ENCODE measurements at places on chromosomes 1 and 21. TPM values are rescaled to one million over a fixed set of nuclear protein-coding genes. Genes with fewer than 3 reads are reported as not detected.
A peak's percentile ranks its signal among the peaks of the same experiment; 100 is the strongest.

DNA sequence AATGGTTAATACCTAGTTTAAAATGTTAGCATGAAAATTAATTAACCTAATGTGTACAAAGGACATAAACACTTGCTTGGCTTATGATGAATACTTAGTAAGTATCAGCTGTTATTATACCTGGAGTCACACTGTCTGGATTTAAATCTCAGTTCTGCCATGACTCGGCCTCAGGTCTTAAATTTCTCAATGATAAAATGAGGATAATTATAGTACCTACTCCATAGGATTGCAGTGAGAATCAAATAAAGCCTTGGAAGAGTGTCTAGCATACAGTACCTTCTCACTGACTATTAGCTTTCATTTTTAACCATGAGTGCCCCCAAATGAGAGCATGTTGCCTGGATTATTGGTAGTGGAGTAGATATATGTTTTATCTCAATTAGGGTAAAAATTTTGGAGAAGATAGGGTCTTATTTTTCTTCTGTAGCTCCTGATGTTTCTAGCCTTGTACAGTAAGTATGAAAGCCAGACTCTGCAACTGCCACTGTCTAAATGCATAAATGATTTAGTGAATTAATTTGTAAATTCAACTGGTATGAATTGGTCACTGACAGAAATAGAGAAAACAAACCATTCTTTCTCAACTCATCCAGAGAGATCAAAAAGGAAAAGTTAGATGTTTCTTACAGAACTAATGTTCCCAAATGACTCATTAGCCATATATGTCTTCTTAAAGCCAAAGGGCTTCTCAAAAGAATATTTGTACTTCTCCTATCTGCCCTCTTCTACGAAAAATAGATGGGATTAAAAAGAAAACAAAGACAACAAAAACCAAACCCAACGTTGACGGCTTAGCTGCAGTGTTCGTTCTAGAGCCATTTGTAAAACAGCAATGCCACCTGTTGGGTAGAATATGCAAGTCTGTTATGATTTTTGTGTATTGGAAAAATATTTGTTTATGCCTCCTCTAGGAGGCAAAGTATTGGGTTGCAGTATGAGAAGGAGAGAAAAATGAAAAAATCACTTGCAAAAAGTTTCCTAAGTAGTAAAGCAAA is 53.8 kb upstream of the MROH9 start:
- H3K27me3 ChIP-seq, result no peaks in the 10 kb centered on the region
- H3K27ac ChIP-seq, result no peak overlapping the region
- no peaks in the 10 kb centered on the region for H3K36me3 ChIP-seq
- no peaks in the 10 kb centered on the region for H3K4me1 ChIP-seq
- no peak for DNase-seq

DNA sequence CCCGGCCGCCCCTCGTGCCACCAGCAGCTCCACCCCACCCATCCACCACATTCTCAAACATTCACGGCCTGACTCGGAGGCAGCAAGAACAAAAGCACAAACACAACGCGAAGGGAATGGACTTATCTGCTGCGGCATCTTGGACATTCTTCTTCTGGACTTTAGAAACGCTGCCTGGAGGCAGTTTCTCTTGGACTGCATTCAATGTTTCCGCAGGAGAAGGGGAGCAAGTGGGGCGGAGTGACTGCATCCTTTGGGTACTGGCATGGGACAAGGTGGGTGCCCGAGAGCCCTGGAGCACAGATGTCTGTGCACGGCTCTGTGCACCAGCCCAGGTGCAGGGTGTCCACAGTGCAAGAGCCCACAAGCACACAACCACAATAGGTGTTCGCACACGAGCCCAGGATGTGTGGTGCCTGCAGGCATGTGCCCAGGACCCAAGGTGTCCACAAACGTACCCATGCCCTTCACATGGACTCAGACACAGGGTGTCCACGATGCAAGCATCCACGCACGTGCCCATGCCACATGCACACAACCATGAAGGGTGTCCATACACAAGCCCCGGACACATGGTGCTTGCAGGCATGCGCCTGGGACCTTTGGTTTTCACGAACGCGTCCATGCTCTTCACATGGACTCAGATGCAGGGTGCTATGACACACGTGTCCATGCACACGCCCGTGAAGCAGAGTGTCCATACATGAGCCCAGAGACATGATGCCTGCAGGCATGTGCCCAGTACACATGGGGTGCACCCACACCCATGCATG is 53.6 kb downstream of the WNT9A start:
- peak; percentile 1 for DNase-seq
- H3K4me1 ChIP-seq, result peaks cover 5% of the 10 kb centered on the region
- no peaks in the 10 kb centered on the region for H3K36me3 ChIP-seq

DNA sequence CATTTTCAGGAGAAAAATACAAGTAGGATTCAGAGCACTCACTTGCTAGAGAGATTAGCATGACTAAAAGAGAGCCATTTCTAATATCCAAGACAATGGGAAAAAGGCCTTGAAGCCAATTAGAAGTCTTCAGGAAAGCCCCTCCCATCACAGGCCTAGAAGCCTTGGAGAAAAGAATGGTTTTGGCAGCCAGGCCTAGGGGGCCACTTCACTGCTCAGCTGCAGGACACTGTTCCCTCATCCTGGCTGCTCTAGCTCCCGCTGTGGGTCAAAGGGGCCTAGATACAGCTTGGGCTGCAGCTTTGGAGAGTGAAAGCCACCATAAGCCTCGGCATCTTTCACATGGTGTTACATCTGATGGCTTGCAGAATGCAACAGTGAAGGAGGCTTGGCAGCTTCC is 62.8 kb downstream of the RGS4 start:
- H3K27ac ChIP-seq, result no peak overlapping the region
- no peaks in the 10 kb centered on the region for H3K4me1 ChIP-seq
- no peak overlapping the region for H3K4me3 ChIP-seq
- no peaks in the 10 kb centered on the region for H3K36me3 ChIP-seq

DNA sequence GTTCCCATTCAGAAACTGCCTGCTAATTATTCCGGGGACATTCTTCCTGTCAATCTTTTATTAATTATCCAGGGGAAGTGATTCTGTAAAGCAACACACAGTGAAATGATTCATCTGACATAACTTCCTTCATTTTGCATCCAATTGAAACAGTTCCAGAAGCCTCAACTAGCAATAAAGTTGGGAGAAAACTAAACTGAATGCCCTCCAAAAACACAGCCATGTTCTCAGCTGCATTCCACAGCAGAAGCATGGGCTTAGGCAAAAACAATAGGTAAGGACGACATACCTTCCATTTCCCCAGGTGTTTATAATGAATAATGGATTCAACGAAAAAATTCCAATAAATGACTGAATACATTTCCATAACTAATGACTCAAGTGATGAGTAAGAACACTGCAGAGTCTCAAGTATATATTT is 36.9 kb upstream of the TARBP1 start:
- no peak overlapping the region for H3K4me3 ChIP-seq
- DNase-seq, result no peak
- H3K36me3 ChIP-seq, result no peaks in the 10 kb centered on the region

- no peaks in the 10 kb centered on the region for H3K4me1 ChIP-seq
- DNase-seq, result no peak
- H3K4me3 ChIP-seq, result no peak overlapping the region
- H3K27me3 ChIP-seq, result no peaks in the 10 kb centered on the region
These were observed 98.5 kb upstream of the NGF start for GRCh38 chr1:115436596-115436995.

DNA sequence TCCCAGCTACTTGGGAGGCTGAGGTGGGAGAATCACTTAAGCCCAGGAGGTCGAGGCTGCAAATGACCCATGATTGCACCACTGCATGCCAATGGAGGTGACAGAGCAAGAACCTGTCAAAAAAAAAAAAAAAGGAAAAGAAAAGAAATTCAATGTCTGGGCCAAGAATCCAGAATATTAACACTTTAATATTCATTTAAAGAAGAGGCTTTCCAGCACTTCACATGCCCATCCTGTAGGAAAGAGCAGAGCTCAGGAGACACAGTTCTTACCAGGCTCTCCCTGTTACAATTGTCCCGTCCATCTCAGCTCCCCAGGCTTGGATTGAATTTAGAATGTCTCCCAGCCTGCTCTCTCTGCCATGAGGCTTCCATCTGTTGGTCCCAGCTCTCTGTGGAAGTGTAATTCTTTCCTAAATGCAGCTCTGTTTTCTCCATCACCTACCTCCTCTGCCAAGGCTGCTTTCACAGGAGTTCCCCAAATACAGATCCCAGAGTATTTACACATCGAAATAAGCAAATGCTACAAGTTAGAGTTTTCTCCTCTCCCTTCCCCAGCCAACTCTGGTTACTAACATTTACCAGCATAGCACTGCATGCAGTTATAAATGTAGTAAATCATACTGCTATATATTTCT is 116.6 kb upstream of the CDC42BPA start:
- H3K4me3 ChIP-seq, result no peak overlapping the region
- H3K27ac ChIP-seq, result no peak overlapping the region
- no peaks in the 10 kb centered on the region for H3K27me3 ChIP-seq
- DNase-seq, result no peak
- H3K4me1 ChIP-seq, result no peaks in the 10 kb centered on the region
- no peaks in the 10 kb centered on the region for H3K36me3 ChIP-seq

GRCh38 chr1:95116580-95117206 is 462 bp upstream of the TLCD4 start:
- peak; percentile 78 for DNase-seq
- H3K36me3 ChIP-seq, result no peaks in the 10 kb centered on the region
- H3K27me3 ChIP-seq, result no peaks in the 10 kb centered on the region
- peak overlapping the region; percentile 85 for H3K4me3 ChIP-seq
- H3K27ac ChIP-seq, result peak overlapping the region; percentile 90

GRCh38 chr1:76010802-76011201 is 63.7 kb upstream of the ST6GALNAC3 start:
- H3K27ac ChIP-seq, result no peak overlapping the region
- no peak for DNase-seq

- peaks cover 56% of the 10 kb centered on the region for H3K4me1 ChIP-seq
- H3K27ac ChIP-seq, result no peak overlapping the region
- H3K27me3 ChIP-seq, result no peaks in the 10 kb centered on the region
- H3K36me3 ChIP-seq, result no peaks in the 10 kb centered on the region
These were observed 2.8 kb downstream of the NRIP1 start for GRCh38 chr21:15061747-15062605.

DNA sequence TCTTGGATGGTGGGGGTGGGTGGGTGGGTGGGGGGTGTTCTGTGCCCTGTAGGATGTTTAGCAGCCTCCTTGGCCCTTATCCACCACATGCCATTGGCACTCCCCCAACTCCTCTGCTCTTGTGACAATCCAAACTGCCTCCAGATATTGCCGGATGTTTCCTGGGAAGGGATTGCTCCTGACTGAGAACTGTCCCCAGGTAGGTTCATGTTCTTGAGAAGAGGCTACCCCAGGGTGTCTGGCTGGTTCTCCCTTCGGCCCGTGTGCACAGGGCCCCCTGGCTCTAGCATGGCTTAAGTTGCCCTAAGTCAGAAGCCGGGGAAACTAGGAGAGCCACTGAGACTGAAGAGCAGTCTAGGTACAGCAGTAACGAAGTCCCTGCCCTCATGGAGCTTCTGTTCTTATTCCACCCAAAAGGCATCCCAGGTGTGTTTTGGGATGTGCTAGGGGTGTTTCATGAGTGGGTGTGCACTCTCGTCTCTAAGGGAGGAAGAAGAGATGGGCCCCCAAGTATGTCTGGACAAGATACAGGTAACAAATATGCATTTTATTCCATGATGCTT is 19.8 kb upstream of the THRAP3 start:
- peak; percentile 35 for DNase-seq
- H3K4me3 ChIP-seq, result no peak overlapping the region
- H3K4me1 ChIP-seq, result peaks cover 61% of the 10 kb centered on the region

DNA sequence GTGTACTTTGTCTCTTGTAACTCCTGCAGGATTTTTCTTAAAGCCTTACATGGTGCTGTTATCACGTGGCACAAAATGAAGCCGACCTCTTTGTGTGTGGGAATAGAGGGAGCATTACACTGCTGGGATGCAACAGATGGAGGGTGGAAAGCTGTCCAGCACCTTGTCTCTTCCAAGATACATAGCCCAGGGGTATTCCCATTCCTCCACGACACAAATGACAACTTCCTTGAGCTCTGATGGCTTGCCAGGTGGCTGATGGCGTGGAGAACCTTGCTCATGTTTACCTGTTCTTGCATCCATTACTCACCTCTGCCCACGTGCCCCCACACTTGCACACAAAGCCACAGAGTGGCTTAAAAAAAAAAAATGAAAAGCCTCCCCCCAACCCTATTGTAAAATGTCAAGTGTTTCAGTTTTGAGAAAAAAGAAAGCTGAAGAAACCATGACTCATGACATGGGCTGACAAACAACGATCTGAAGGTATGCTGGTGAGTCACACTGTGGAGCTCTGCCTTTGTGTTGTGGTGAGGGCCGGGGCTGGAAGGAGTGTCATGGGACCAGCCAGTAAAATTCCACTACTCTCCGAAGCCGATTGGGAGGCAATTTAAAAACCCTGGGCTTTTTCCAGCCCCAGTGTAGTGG is 32.0 kb upstream of the ATP5PO start:
- peak overlapping the region; percentile 67 for H3K27ac ChIP-seq
- DNase-seq, result peak; percentile 90
- H3K27me3 ChIP-seq, result no peaks in the 10 kb centered on the region
- peaks cover 15% of the 10 kb centered on the region for H3K4me1 ChIP-seq

DNA sequence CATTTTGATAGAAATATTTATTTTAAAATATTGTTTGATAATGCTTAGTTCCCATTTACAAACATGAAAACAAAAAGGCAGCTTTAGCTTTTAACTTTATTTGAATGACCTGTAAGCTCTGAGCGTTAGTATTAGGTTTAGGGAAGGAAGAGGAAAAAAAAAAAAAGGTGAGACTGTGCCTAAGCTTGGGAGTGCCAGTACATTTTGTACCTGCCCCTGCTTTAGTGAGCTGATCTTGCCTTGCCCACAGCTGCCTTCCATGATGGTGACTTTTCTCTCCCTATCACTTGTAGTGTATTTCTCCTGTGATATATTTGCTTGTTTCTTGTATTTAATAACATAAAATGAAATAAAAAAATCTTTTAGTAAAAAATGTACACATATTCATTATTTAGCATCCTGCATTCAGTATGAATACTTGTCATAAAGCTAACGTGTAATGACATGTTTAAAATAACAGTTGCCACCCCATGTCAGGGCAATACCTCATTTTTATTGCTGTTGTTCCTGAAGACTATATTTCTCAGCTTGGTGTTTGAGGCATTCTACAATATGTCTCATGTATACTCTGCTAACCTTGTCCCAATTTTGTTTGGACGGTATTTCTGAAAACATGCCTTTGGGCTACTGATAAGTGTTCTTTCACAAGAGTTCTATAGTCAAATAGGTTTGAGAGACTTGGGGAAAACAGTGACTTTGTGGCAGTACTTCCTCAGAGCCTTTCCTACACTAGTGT is 76.3 kb downstream of the NEK7 start:
- no peak overlapping the region for H3K27ac ChIP-seq
- no peak for DNase-seq
- no peaks in the 10 kb centered on the region for H3K36me3 ChIP-seq
- peaks cover 6% of the 10 kb centered on the region for H3K4me1 ChIP-seq
- H3K27me3 ChIP-seq, result no peaks in the 10 kb centered on the region
- no peak overlapping the region for H3K4me3 ChIP-seq

- H3K27ac ChIP-seq, result no peak overlapping the region
- H3K36me3 ChIP-seq, result no peaks in the 10 kb centered on the region
- H3K4me3 ChIP-seq, result no peak overlapping the region
- peaks cover 4% of the 10 kb centered on the region for H3K4me1 ChIP-seq
These were observed 84.9 kb downstream of the KIF14 start for GRCh38 chr1:200535605-200536004.

The CCNL2 gene
- total RNA-seq, result 246 TPM

The RNU1-4 gene
- total RNA-seq, result under 0.01 TPM

The NR5A2 gene
- total RNA-seq, result 202 TPM

The PEAR1 gene
- 5.2 TPM for total RNA-seq
